ENCODE measurements at places on chromosomes 5 and 9.
A peak's percentile ranks its signal among the peaks of the same experiment; 100 is the strongest.

DNA sequence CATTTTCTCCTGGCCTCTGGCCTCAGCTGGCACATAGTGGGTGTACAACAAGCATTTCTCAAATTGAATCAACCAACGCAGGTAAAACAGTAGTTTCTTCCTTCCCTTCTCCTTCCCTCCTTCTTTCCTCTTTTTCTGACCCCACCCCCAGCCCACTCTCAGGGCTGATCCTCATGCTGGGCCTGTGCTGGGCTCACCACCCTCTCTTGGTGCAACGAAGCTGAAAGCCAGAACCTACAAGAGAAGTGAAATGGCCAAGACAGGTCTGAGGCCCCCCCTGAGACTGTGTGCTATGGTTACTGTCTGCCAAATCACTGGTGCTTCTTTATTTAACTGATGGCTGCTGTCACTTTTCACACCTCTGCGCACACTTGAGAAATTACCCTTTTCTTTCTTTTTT, 53.0 kb upstream of the BOD1 start:
- no peak overlapping the region for H3K4me3 ChIP-seq
- no peak for DNase-seq
- no peaks in the 10 kb centered on the region for H3K36me3 ChIP-seq
- H3K27me3 ChIP-seq, result no peaks in the 10 kb centered on the region
- H3K4me1 ChIP-seq, result peaks cover 6% of the 10 kb centered on the region
- no peak overlapping the region for H3K27ac ChIP-seq

DNA sequence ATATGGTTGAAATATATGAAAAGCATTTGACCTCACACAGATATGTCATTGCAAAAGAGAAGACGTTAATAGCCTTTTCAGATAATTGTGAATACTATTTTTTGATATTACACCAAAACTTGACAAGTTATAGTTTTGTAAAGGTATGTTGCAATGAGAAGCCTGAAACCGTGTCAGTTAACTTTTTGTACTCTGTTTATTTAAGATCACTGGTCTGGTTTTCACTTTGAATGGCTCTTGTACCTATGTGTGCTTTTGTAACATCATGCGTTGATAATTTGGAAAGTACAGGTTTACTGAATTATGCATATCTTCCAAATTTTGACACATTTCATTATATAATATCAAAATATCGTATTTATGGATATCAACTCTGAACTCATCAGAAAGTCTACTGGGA, 177.2 kb downstream of the PBX3 start:
- no peak overlapping the region for H3K27ac ChIP-seq
- no peaks in the 10 kb centered on the region for H3K27me3 ChIP-seq
- no peak for DNase-seq
- no peaks in the 10 kb centered on the region for H3K4me1 ChIP-seq

DNA sequence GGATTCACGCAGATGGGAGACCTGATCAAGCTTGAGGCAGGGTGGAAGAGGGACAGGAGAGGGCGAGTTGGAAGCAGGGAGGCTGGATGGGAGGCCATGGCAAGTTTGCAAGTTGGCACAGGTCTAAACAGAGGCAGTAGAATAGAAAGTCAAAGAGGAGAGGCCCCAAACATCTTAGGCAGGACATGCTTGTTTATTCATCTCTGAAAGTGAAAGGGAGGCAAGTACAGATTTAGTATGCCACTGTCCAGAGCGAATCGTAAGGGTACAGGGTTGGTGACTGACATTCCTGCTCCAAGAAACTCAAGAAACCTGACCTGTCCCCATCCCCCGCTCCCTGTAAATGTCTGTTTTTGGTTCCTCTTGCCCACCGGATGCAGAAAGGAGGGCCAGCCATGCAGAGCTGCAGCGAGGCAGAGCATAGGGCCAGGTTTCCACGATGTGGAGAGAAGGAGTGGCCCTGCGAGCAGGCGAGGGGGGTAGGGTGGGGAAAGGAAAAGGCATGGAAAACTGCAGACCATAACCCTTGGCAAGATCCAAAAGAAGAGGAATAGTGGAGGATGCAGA, 96.2 kb upstream of the BOD1 start:
- no peak for DNase-seq
- no peaks in the 10 kb centered on the region for H3K4me1 ChIP-seq
- no peaks in the 10 kb centered on the region for H3K36me3 ChIP-seq
- no peak overlapping the region for H3K27ac ChIP-seq

GRCh38 chr9:134165357-134166315, 1.3 kb upstream of the RNU6ATAC start:
- no peak overlapping the region for H3K4me3 ChIP-seq
- H3K4me1 ChIP-seq, result no peaks in the 10 kb centered on the region
- no peak for DNase-seq

GRCh38 chr9:33025572-33026342, 684 bp downstream of the DNAJA1 start:
- H3K27ac ChIP-seq, result peak overlapping the region; percentile 95
- H3K36me3 ChIP-seq, result peaks cover 20% of the 10 kb centered on the region
- H3K27me3 ChIP-seq, result no peaks in the 10 kb centered on the region
- H3K4me3 ChIP-seq, result peak overlapping the region; percentile 99
- DNase-seq, result peak; percentile 88

GRCh38 chr5:151270599-151270998, 17.6 kb downstream of the GM2A start:
- no peak overlapping the region for H3K4me3 ChIP-seq
- H3K27me3 ChIP-seq, result no peaks in the 10 kb centered on the region
- DNase-seq, result peak; percentile 29
- H3K4me1 ChIP-seq, result no peaks in the 10 kb centered on the region
- H3K27ac ChIP-seq, result no peak overlapping the region
- H3K36me3 ChIP-seq, result peaks cover 28% of the 10 kb centered on the region

GRCh38 chr9:135890190-135891026, 16.9 kb downstream of the CAMSAP1 start:
- no peaks in the 10 kb centered on the region for H3K27me3 ChIP-seq
- no peak for DNase-seq
- no peaks in the 10 kb centered on the region for H3K36me3 ChIP-seq
- no peaks in the 10 kb centered on the region for H3K4me1 ChIP-seq

GRCh38 chr5:66039701-66040100, 104.4 kb upstream of the SREK1 start:
- H3K4me3 ChIP-seq, result no peak overlapping the region
- DNase-seq, result no peak
- H3K4me1 ChIP-seq, result no peaks in the 10 kb centered on the region
- H3K27ac ChIP-seq, result no peak overlapping the region
- H3K27me3 ChIP-seq, result no peaks in the 10 kb centered on the region

DNA sequence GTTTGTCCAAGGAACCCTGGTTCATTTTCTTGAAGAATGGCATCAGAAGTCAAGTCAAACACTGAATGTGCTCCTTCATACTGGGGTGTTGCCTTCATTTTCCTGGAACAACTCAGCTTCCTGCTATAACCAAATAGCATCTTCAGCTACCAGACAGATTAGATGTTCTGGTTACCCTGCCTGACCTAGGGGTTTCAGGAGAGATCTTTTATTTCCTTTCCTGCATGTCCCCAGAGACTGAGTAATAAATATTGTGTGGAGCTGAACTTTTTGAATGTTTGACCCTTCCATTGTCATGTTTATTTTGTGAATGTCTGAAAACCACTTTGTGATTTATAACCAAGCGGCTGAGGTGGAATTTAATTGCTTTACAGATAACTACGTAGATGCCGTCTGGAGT, 147.1 kb downstream of the IRX1 start:
- DNase-seq, result no peak
- H3K27ac ChIP-seq, result no peak overlapping the region
- H3K4me3 ChIP-seq, result no peak overlapping the region
- H3K36me3 ChIP-seq, result no peaks in the 10 kb centered on the region
- H3K27me3 ChIP-seq, result no peaks in the 10 kb centered on the region

DNA sequence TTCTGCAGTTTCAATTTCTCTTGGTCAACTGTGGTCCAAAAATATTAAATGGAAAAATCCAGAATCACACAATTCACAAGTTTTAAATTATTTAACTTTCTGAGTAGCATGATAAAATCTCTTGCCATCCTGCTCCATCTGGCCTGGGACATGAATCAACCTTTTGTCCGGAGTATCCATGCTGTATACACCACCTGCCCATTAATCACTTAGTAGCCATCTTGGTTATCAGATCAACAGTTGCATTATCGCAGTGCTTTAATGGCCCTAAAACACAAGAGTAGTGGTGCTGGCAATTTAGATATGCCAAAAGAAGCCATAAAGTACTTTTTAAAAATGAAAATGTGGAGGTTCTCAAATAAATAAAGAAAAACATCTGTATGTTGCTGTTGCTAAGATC, 25.3 kb downstream of the EFCAB9 start:
- no peak for DNase-seq
- H3K36me3 ChIP-seq, result peaks cover 20% of the 10 kb centered on the region
- H3K4me1 ChIP-seq, result no peaks in the 10 kb centered on the region
- no peak overlapping the region for H3K4me3 ChIP-seq

DNA sequence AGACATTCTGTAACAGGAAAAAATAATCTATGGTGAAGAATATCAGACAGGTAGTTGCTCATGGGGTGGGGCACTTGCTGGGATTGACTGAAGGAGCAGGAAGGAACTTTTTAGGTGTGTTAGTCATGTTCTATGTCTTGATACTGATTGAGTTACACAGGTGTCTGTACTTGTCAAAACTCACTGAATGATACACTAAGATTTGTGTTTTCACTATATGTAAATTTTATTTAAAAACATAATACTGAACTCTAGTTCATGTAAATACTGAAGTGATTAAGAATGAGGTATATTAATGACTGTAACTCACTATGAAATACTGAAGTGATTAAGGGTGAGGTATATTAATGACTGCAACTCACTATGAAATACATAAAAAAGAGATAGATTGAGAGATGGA, 28.5 kb downstream of the IL6ST start:
- DNase-seq, result no peak
- peaks cover 13% of the 10 kb centered on the region for H3K36me3 ChIP-seq
- no peak overlapping the region for H3K27ac ChIP-seq

DNA sequence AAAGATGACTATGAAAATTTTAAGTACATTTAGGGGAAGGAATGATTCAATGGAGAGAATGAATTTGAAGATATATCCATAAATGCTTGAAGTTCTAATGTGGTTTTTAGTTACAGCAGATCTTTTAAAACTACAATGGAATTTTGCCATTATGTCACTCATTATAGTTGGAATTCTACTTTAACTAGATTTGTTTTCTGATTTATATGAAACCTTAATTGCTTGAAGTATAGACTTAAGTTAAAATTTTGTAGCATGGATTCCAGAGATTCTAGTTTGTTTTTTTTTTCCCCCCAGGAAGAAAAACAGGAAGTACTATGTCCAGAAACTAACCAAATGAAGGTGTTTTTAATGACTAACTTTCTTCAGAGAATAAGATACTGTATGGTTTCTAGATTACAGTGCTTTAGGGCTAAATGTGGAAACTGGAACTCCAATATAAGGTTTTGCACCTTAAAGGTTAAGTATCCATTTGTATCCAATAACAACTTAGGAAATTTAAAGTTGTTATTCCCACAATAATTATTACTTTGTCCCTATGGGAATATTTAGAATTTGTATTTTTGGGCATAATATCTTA, 70.3 kb downstream of the ZSWIM6 start:
- H3K27ac ChIP-seq, result no peak overlapping the region
- no peak for DNase-seq
- no peak overlapping the region for H3K4me3 ChIP-seq
- H3K4me1 ChIP-seq, result peaks cover 7% of the 10 kb centered on the region
- H3K27me3 ChIP-seq, result no peaks in the 10 kb centered on the region

DNA sequence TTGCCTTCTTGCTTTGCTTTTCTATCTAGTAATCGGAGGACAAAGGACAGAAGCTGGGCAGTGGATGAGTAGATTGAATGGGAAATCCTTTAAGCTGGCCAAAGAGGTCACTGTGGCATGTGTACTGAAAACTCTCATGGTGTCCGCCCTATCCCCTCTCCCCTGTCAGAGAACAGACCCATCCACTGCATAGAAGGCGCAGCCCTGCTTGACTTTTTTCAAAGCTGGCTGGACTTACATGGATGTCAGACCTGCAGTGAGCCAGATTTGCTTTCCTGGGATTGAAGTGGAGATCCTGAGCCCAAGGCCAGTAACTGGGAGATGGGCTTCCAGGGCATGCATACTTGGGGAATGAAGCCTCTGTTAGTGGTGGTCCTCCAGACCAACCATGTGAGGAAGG, 329.5 kb downstream of the TRPM3 start:
- no peaks in the 10 kb centered on the region for H3K36me3 ChIP-seq
- no peak overlapping the region for H3K4me3 ChIP-seq
- no peak for DNase-seq
- no peaks in the 10 kb centered on the region for H3K27me3 ChIP-seq
- no peak overlapping the region for H3K27ac ChIP-seq

GRCh38 chr5:36939969-36940858, 63.6 kb downstream of the NIPBL start:
- H3K4me1 ChIP-seq, result no peaks in the 10 kb centered on the region
- H3K27me3 ChIP-seq, result no peaks in the 10 kb centered on the region
- no peak overlapping the region for H3K27ac ChIP-seq
- DNase-seq, result no peak
- H3K36me3 ChIP-seq, result no peaks in the 10 kb centered on the region

- peak overlapping the region; percentile 69 for H3K27ac ChIP-seq
- H3K4me3 ChIP-seq, result no peak overlapping the region
- H3K4me1 ChIP-seq, result peaks cover 60% of the 10 kb centered on the region
- DNase-seq, result peak; percentile 75
- no peaks in the 10 kb centered on the region for H3K36me3 ChIP-seq
- no peaks in the 10 kb centered on the region for H3K27me3 ChIP-seq
Measured at GRCh38 chr5:33241802-33242201, 199.0 kb upstream of the TARS1 start.

DNA sequence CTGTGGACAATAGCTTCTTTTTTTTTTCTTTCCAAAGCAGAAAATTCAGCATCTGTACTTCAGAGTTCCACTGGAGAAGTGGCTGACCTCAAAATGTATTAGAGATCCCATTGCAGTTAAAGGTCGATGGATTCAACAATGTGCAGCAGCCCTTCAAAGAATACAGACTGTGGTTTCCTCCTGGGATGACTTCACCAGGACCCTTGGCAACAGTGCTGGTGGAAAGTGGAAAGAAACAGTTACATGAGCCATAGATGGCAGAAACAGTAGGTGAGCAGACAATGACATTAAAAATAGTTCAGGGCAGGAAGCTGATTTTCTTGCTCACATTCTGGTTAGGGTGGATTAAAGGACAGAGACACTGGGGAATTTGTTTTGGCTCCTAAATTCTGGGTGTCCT, 62.4 kb downstream of the SLC28A3 start:
- H3K27me3 ChIP-seq, result no peaks in the 10 kb centered on the region
- no peak overlapping the region for H3K4me3 ChIP-seq
- DNase-seq, result no peak

DNA sequence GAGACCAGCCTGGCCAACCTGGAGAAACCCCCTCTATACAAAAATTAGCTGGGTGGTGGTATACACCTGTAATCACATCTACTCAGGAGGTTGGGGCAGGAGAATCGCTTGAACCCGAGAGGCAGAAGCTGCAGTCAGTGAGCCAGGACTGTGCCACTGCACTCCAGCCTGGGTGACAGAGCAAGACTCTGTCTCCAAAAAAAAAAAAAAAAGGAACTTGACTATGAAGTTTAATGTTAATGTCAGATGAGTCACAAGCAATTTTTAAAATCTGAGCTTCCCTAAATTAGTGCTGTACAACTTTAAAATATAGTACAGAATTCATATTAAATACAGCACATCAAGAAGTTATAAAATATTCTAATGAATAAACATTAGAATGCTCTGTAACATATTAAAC, 1.5 kb downstream of the MEIKIN start:
- no peaks in the 10 kb centered on the region for H3K27me3 ChIP-seq
- H3K36me3 ChIP-seq, result no peaks in the 10 kb centered on the region
- DNase-seq, result peak; percentile 36
- no peak overlapping the region for H3K4me3 ChIP-seq

All from common myeloid progenitor, CD34-positive (primary cell).